ENCODE measurements at places on chromosomes 1 and 21.

DNA sequence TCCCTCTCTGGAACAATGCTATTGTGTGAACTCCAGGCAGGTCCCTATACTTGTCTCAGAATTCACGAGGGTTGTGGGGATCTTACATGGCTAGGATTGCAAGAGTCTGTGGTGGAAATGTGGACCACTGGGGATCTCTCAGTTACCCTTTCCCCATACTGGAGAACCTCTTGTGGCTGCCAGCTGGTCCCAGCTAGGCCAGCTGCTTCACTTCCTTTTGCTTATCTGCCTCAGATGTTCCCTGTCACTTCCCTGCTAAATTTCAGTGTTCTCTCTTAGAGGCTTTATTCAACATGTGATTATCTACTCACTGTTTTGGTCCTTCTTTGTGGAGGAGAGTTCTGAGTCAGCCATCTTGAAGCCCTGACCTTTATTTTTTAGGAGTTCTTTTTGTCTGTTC is 75.9 kb upstream of the SAMD13 start:
- DNase-seq, result no peak

DNA sequence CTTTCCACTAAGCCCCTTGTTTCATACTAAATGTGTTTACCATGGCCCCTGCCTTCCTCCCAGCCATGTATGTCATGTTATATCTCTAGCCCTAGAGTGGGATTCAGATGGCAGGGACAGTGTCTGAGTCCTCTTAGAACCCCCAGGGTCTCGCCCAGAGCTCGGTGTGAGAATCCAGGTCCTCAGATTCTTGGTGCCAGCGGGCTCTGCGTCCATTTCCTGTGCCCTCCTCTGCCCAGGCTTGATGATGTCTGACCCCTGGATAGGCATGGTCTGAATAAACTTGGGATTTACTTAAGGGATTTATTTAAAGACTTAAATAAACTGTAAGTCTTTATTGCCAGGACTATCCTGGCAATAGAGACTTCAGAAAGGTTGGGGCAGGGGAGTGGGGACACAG is 6.2 kb upstream of the KISS1 start:
- DNase-seq, result no peak

- DNase-seq, result no peak
Measured at GRCh38 chr1:59674595-59674994, 140.2 kb upstream of the HOOK1 start.

DNA sequence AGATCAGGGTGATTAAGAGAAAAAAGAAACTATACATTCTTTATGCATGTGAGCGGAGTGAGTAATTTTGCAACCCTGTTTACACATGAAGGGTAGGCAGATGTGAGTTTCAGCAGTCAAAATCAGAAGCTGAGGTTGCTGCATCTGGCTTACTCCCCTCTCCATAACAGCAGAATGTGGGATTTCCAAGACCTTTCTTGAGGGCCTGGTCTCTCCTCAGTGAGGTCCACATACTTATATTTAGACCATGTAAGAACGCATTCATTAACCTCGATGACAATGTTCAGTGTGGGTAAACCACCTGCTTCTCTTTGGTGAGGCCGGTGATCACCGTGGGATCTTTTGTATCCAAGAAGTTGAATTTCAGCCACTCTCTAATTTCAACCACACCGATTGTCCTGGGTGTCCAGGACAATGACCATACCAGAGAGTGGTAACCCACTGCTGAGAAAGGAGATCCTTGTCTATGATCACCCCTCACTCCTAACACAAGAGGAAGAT is 18.7 kb upstream of the RAP1A start:
- no peak for DNase-seq

- DNase-seq, result no peak
Measured at GRCh38 chr1:173424782-173425407, 52.2 kb upstream of the PRDX6 start.
